ENCODE measurements at places on chromosomes 2 and 18. TPM values are rescaled to one million over a fixed set of nuclear protein-coding genes. Genes with fewer than 3 reads are reported as not detected.

DNA sequence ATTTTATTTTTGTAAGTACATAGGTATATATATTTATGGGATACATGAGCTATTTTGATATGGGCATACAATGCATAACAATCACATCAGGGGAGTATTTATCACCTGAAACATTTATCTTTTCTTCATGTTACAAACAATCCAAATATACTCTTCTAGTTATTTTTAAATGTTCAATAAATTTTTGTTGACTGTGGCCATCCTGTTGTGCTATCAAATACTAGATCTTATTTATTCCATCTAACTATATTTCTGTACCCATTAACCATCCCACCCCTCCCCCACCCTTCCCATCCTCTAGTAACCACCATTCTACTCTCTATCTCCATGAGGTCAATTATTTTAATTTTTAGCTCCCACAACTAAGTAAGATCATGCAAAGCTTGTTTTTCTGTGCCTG lies 157.0 kb downstream of the CD226 start:
- no peak for DNase-seq

GRCh38 chr18:2994603-2995432 lies 18.1 kb downstream of the LPIN2 start:
- peak; percentile 83 for DNase-seq

- no peak for DNase-seq
Observed at GRCh38 chr2:10326151-10326616, 23.5 kb downstream of the HPCAL1 start.

- DNase-seq = no peak
Observed at GRCh38 chr2:117855886-117856285, 41.4 kb downstream of the DDX18 start.

Gene ALPI
- total RNA-seq = not detected

GRCh38 chr2:161237392-161238264 lies 70.6 kb upstream of the PSMD14 start:
- DNase-seq = peak; percentile 37

DNA sequence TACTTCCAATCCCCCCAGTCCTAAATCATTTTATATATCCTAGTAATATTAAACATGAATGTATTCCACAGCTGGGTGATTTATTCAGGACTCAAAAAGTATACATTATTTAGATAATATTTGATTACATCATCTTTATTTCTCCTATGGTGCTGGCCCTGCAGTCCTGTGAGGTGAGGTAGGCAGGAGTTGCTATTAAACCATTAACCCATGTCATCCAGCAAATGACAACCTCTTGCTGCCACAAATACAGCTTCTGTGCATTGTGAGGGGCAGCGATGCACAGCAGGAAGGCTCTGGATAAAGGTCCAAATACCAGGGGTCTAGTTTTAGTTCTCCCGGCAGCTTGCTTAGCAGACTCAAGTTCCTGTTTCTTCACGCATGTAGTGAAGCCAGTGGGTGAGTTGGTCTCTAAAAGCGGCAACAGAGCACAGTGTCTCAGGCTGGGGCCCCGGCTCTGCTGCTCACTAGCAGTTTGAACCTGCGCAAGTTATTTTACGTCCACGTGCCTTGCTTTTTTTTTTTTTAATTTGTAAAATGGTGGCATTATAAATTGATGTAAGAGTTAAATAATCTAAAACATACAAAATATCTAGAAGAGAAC lies 36.1 kb downstream of the INSIG2 start:
- DNase-seq = no peak

- DNase-seq = no peak
Observed at GRCh38 chr18:8937160-8938094, 165.1 kb upstream of the NDUFV2 start.

GRCh38 chr2:164793529-164793928 lies 48.1 kb downstream of the COBLL1 start:
- DNase-seq = no peak

GRCh38 chr2:182907081-182907830 lies 40.8 kb upstream of the FRZB start:
- DNase-seq = no peak

Gene CAVIN2
- not detected for total RNA-seq

Gene TACR1
- total RNA-seq = not detected

- no peak for DNase-seq
Observed at GRCh38 chr18:2411381-2411960, 159.8 kb downstream of the METTL4 start.

DNA sequence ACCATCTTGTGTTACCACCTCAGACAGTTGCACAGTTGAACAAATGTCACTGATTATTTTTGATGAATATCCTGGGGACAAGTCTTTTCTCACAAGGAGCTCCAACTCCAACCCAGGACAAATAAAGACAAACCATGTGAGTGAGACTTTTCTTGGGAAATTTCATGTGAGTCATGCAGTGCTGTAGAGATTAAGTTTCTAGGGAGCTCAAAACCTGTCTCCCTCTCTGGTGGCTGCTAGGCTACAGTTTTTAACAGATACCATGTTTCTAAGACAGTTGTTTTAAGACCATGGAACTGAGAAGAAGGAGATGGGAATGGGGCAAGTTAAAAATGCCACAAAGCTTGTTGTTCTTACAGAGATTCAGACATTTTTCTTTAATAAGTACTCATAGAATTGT lies 255.5 kb downstream of the RIT2 start:
- DNase-seq = no peak

Gene TNFRSF11A
- total RNA-seq = 3.2 TPM

Gene LMAN1
- 34.6 TPM for total RNA-seq

DNA sequence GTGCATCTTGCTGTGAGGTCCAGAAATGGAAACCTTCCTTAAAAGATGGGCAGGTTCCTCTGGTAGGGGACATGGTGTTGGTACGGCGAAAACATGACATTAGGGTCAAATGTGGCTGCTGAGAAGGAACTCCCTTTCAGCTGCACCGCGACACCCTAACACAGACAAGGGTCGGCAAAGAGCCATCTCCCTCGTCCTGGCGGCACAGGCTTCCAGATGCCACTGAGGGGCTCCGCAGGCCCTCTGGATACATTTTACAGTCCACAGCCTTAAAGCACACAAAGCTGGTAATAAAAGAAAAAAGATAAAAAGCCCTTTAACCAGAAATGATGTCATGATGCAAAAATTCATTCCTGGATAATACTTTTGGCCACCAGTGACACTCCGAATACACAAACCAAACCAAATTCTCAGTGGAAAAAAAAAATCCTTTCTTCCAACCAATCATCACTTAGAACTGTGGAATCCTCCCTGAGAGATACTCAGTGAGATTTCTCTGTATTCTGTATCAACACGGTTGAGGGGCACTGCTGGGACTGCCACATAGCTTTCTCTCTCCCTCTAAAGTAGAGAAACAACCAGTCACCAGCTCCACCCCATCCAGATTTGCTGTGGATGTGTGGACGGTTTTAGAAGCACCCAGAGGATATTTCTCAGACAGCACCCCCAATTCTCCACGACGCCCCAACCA lies 174.8 kb downstream of the HDAC4 start:
- DNase-seq = no peak

Gene CROCC2
- not detected for total RNA-seq

- no peak for DNase-seq
Observed at GRCh38 chr2:85920810-85921545, 32.2 kb upstream of the ST3GAL5 start.

GRCh38 chr2:225735844-225736243 lies 336.3 kb downstream of the NYAP2 start:
- no peak for DNase-seq

- no peak for DNase-seq
Observed at GRCh38 chr2:120982598-120982997, 246.9 kb downstream of the GLI2 start.

DNA sequence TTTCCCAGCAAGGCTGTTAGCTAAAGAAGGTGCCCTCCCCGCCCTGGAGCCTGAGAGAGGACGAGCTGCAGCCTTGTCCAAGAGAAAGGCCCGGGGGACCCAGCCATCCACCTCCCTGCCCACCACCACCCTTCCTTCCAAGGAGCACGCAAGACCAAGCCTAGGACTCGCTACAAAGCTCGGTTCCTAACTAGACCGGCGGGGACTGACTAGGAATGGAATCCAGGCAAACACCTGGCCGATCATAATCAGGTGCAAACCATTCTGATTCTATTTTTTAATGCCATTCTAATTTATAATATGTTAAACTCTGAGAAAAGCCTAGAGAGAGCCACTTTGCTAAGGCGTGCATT lies 19.7 kb upstream of the TUBB6 start:
- DNase-seq = no peak

DNA sequence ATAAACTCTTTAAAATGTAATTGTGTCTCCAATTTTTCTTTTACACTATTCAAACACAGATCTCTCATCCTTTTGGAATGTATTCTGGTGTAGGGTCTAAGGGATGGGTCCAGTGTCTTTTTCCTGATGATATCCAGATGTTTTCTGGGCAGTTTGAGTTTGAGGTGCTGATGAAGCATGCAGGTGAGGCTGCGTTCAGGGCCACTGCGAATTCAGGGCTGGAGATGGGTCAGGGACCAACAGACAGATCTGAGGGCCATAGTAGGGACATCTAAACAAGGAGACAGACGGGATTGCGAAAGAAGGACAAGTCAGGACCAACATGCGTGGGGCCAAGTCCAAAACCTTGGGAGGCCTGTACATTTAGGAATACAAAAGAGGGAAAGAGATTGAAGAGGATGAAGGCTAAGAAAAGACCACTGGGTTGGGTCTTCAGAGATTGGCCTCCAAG lies 70.2 kb downstream of the ACAA2 start:
- no peak for DNase-seq

- DNase-seq = no peak
Observed at GRCh38 chr2:144258154-144258553, 261.8 kb downstream of the ZEB2 start.

DNA sequence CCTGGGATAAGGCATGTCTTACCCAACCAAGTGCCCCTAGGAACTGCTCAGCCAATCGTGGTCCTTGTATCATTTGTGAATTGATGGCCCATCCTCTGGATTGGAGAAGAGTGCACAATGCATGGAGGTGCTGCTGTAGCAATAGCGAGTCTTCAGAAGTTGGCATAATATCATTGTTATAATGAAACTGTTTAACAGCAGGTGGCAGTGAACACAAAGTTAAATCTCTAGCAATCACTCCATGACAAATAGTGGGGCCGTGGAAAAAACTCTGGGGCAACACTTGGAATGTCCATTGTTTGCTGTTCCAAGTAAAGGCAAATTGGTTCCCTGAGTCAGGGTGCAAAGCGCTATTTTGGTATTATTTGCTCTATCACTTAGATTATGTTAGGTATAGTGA lies 11.4 kb downstream of the REG1A start:
- DNase-seq = no peak

Gene DNAH7
- not detected for total RNA-seq

GRCh38 chr2:148646231-148646559 lies 1.6 kb downstream of the EPC2 start:
- DNase-seq = no peak

Gene ACTG2
- not detected for total RNA-seq

Gene RAB17
- not detected for total RNA-seq

Gene DUSP2
- 50.3 TPM for total RNA-seq

Gene MARCO
- not detected for total RNA-seq

DNA sequence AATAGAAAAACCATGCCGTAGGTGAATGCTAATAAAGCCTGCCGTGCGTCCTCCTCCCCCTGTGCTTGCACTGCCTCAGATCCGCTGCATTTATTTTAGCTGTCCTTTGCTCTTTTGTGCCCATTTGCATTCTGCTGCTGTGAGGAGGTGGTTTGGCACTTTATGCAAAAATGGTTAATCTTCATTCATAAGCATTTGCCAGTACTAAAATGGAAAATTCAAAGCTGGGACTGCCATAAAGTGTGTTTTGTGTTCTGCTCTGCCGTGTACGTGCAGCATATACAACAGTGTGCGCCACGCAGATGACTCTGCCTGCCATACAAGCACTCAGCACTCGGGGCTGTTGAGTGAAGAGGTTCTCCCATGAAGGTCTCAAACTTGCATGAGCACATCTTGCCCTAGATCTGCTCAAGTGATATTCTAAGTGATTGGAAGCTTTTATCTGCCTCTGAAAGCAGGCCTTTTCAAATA lies 73.6 kb downstream of the SPATS2L start:
- no peak for DNase-seq

DNA sequence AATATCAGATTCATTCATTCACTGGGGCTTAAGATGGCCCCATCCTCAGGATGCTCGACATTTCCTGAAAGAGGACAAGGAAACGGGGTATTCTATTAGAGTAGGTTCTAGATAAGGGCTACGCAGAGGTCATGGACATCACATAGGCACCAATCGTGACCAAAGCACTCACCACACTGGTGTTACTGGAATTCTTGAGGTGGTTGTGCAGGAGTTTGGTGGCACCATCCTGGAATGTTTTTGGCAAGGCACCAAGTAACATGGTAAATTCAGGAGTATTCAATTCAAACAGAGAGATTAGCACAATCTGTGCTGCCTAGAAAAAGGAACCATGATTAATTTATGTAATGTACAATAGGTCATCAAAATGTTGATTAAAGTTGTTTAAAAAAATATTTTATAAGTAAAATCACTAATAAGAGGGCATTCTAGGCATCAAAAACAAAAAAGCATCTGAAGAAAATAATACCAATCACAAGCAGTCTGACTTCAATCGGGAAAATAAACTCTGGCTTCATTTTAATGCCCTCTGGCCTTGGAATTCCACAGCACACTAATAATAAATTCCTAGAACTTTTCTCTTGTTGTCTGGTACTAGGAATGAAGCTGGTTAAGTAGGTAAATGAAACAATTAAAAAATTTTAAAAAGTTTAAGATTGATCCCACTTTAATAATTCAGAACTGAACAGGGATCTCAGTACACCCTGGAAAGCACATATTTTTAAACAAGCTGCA lies 102.8 kb upstream of the TFCP2L1 start:
- no peak for DNase-seq

Measured in naive thymus-derived CD4-positive, alpha-beta T cell (primary cell).